Mesothelial cell of epicardium (in vitro differentiated cells): ENCODE measurements at places on chromosomes 2 and 18.

DNA sequence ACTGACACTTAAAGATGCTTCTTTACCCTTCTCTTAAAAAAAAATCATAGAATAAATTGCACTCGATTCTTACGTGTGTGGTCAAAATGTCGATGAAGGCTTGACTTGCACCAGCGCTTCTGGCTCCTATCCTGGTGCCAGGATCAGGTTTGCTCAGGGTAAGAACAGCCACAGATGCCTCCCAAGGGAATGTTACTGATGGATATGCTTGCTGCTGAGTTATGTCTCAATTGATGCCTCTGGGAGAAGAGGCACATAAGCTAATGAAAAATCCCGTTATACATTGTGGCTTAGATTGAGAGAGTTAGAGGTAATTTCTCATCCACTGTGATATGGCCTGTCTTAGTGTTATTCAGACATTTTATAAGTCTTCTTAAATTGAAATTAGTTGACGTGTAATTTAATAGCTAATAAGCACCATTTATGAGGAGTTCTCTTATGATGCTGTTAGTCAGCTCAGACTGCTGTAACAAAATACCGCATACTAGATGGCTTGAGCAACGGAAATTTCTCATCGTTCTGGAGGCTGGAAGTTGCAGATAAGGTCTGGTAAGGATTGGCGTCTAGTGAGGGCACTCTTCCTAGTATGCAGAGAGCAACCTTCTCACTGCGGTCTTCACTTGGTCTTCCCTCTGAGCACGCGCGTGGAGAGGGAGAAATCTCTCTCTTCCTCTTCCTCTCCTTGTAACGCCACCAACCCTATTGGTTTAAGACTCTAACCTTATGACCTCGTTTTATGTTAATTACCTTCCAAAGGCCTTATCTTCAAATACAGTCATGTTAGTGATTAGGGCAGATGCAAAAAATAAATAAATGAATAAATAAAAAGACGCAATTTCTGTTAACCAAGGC, 116.6 kb upstream of the NOSTRIN start:
- DNase-seq: no peak

GRCh38 chr2:118431997-118432396, 343.7 kb downstream of the INSIG2 start:
- DNase-seq: no peak

GRCh38 chr2:201156640-201157039, 26.3 kb upstream of the CASP10 start:
- DNase-seq: no peak

DNA sequence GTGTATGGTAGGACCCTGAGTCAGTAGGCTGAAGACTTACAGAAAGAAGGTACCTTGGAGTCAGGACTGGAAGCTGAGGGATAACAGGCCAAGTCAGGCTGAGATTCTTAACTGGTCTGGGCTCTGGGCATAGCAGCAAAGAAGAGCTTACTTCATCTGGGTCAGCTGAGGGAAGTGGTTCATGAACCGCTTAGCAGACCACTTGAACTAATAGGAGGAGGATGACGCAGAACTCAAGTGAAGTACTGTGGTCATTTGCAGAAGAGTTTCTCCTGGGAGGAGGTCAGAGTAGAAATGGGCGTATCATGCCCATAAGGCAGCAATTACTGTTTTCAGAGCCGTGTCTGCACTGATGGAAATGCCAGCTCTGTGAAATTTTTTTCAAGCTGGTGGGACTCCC, 164.5 kb downstream of the LCLAT1 start:
- DNase-seq: no peak

GRCh38 chr2:11738589-11739436, 7.6 kb upstream of the LPIN1 start:
- DNase-seq: no peak

- DNase-seq: no peak
These were observed 8.1 kb upstream of the ATP6V1B1 start for GRCh38 chr2:70927641-70928040.

GRCh38 chr2:156435718-156436496, at the start of gene GPD2:
Gene GPD2 (plus strand): TSS chr2:156436379. CDS start chr2:156476106, 39,727 bp downstream.
- DNase-seq: peak; percentile 70

- DNase-seq: no peak
These were observed 133.7 kb downstream of the THNSL2 start for GRCh38 chr2:88303865-88304264.

DNA sequence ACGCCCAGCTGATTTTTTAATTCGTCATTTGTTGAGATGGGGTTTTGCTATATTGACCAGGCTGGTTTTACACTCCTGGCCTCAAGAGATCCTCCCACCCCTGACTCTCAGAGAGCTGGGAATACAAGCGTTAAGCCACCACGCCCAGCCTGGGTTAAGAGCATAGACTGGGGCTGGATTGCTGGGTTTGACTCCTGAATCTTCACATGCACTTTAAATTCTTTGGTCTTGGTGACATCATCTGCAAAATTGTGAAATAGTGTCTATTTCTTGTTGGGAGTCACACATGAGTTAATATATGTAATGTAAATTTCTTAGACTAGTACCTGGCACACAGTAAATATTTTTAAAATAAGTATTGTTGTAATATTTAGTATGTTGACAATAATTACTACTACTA, 257.4 kb downstream of the DOK6 start:
- DNase-seq: no peak

DNA sequence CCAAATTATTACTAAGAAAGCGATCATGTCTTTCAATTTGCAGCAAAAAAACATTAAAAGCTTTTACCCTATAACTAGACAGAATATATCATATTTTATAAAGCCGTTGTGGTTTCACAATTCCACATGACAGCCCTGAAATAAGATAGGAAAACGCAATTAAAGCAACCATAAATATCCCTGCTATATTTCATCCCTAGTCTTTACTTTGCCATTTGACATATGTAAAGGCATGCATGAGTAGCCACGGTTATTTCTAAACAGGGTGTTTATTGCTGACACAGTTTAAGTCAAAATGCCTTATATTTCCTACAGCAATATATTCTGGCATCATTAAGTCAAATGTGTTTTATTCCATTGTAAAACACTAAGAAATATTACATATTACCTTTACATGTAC, 239.9 kb downstream of the DSEL start:
- no peak for DNase-seq

DNA sequence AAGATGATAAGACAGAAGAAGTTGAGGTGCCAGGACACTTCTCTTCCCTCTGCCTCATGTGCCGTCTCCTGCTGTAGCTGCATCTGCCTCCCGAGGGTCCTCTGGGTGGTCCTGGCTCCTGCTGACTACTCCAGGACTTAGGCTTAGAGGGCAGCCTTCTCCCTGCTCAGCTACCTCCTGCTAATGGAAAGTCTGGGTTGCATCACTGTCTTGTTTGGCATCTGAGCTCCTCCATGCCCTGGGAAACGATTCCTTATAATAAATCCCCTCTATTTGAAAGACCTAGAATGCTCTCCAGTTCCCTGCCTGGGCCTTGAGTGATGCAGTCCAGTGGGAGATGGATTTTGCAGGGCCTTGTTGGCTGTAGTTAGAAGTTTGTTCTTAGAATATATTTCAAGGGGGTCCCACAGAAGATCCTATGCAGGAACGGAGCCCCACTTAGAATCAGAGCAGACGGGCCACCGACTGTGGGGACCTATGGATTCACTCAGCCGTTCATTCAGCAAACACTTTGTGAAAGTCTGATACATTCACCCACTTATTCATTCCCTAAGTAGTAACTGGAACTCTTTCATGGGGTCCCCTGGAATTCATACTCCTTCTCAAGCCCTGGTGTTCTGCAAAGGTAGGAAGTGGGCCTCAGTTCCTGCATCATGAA, 269.8 kb upstream of the HDAC4 start:
- no peak for DNase-seq

DNA sequence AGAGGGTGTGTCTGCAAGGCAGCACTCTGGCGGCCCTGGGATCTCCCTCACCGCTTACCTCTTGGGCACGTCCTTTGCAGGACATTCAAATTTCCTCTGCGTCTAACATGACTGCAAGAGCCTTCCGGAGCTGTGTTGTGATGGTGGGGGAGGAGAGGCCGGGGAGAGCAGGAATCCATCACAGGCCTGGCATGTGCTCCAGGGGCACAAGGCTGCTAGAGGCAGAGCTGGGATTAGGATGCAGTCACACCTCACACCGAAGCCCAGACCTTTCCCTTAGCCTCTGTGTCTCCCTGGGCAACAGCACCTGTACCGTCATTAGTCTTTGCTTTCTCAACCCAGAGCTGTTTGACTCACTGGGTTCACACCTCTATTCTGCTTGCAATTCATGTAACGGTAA, 111.3 kb downstream of the CMPK2 start:
- no peak for DNase-seq

GRCh38 chr2:4246364-4247131, 543.2 kb downstream of the DCDC2C start:
- no peak for DNase-seq

- DNase-seq: no peak
These were observed 71.3 kb upstream of the PID1 start for GRCh38 chr2:229342376-229342775.

GRCh38 chr2:183349091-183349490, 224.8 kb downstream of the NUP35 start:
- no peak for DNase-seq

DNA sequence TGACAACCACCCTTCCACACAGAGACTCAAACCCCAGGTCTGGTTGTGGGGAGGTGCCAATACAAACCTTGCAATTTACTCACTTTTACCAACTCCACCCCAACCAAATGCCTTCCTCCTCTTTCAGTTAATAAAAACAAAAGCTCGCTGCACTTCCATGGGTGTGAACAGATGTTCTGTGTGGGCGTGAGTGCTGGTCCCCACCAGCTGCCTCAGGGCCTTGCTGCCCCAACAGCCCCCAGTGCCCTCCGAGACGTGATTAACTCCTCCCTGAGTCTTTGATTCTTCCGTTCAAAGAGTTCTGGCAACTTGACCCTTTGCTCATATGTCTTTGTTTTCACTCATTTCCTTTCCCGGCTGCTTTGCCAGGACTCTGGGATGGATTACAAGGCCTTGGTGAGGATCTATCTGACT, 258.9 kb upstream of the CXCR4 start:
- DNase-seq: no peak

GRCh38 chr18:44725300-44726058, 44.8 kb downstream of the SETBP1 start:
- no peak for DNase-seq

GRCh38 chr2:237195396-237196120, 109.9 kb downstream of the COPS8 start:
- DNase-seq: no peak

DNA sequence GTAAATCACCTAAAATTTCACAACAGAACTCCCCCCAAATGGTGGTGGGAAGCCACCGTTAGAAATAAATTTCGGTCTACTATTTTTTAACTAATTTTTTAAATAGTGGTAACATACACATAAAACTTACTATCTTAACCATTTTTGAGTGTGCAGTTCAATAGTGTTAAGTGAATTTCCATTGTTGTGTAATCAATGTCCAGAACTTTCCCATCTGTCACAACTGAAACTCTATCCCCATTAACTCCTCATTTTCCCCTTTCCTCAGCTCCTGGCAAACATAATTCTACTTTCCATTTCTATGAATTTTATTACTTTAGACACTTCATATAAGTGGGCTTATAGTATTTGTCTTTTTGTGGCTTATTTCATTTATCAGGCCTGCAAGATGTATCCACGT, 34.1 kb upstream of the HNMT start:
- no peak for DNase-seq

DNA sequence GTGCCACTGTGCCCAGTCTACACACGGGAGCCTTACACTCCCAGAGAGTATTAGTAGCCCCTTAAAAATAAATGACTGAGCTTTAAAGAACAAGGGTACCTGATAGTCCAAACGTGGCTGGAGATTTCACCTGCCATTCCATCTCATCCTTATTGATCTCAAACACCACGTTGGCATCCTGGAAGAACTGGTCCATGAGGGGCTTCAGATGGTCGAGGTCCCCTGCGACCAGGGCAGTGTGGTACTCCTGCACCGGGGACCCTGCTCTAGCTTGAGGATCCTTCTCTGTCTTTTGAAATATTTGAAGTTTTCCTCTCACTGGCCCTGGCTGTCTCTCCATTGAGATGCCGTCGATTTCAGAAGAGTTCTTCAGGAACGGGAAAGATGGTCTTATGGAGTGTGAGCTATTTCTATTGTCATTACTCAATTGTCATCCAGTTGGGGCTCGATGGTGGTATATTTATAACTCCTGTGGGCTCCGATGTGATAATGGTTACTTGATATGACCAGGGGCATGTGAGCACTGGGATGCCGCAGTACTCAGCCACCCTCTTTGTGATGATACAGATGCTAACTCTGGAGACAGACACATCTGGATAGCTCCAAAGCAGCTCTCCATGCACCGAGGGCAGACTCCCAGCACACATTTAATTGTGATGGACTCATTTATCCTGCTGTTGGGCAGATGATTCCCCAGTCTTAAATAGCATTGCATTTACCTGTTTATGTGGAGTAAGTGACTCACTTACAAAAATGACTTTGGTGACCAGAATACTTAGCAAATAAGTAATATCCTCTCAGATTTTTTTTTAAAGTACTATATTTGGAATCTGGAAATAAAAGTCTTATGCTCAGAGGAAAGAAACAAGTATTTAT, 22.8 kb downstream of the ASB18 start:
- no peak for DNase-seq

- no peak for DNase-seq
These were observed 76.1 kb downstream of the MBP start for GRCh38 chr18:77056344-77057005.

DNA sequence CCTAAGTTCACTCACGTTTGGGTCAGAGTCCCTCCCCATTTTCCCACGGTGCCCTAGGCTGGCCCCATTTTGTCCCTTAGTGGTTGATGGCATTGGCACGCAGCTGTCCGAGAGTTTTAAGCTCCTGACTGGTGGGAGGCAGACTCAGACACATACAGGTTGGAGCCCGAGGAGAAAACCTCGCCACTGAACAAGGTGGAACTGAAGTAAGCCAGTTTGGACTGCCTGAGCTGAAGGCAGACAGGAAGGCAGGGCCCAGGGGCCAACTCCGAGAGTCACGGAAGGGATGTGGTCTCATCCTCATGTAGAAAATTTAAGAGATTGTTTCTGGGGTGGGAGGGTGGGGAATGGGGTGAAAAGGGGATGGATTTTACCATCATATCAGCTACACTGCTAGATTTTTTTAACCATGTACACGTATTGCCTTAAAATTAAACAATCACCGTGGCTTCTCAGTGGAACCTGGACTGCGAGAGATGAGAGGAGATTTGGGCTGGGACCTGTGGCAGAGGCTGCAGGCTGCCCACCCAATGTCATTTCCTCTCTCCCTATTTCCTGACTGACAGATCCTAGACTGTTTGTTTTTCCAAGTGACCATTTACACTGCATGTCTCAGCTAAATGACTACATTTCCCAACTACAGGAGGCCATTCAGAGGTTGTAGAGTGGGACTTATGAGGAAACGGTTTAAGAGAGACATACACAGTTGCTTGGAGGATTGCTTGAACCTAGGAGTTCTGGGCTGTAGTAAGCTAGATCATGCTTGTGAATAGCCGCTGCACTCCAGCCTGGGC, 19.4 kb upstream of the NMUR1 start:
- no peak for DNase-seq

DNA sequence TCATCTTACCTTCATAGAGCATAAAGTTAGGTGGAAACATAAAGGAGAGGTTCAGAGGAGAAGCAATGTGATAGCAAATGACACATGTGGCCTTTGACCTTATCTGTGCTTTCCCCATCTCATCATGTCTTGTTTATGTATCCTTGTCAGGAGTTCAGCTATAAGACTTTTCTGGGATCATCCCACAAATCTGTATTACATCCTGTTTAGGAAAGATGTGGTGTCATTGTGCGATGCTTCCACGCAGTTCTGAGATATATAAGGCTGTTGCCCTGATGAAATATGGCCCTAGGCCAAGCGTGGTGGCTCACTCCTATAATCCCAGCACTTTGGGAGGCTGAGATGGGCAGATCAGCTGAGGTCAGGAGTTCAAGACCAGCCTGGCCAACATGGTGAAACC, 15.5 kb upstream of the MGAT5 start:
- DNase-seq: no peak

GRCh38 chr2:235911633-235912233, 256.5 kb downstream of the GBX2 start:
- no peak for DNase-seq
